ENCODE measurements at places on chromosomes 2 and 18. TPM values are rescaled to one million over a fixed set of nuclear protein-coding genes. Genes with fewer than 3 reads are reported as not detected.

CTLA4 gene
- not detected for total RNA-seq

LHCGR gene
- total RNA-seq: not detected

DCC gene
- not detected for total RNA-seq

APCDD1 gene
- 0.37 TPM for total RNA-seq

MPP4 gene
- total RNA-seq: not detected

LRRC30 gene
- not detected for total RNA-seq

AMER3 gene
- not detected for total RNA-seq

Measured in MCF 10A (cell line).